ENCODE measurements at places on chromosomes 11 and 22.
A peak's percentile ranks its signal among the peaks of the same experiment; 100 is the strongest.

- DNase-seq = peak; percentile 45
Observed at GRCh38 chr22:43883012-43883661, 8.7 kb downstream of the PNPLA5 start.

- DNase-seq = peak; percentile 4
Observed at GRCh38 chr22:41380993-41381328, 781 bp upstream of the TEF start.

- DNase-seq = no peak
Observed at GRCh38 chr11:22467741-22468140, 129.6 kb downstream of the SLC17A6 start.

- no peak for DNase-seq
Observed at GRCh38 chr11:119643212-119643875, 85.7 kb downstream of the NECTIN1 start.

DNA sequence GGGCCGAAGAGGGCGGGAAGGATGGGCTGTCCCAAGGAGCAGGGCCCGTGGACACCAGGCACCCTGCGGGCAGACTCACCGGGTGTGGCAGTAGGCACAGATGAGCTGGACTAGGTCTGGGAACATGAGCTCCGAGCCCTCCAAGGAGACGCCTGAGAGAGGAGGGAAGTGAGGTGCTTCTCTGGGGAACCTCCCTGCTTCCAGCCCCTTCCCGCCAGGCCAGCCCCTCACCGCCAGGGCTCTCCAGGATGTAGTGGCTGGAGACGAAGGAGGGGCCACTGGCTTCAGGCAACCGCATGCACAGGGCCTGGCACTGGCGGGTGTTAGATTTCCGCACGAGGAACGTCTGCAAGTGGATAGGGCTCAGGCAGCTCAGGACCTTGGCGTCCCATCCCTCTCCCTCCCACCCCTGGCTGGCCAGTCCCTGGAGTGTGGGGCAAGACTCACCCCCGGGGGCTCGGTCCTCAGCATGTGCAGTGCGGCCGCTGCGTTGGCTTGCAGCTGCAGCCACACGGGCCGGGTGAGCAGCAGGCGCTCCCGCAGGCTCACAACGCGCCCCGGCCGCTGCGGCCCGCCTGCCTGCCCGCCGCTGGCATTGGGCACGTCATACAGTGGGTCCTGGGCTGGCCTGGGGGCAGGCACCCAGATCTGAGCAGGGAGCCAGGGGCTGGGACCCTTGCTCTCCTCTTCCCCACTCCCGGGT, 552 bp downstream of the RIN1 start:
- DNase-seq = no peak

- DNase-seq = peak; percentile 23
Observed at GRCh38 chr11:129881570-129882170, 13.7 kb downstream of the NFRKB start.

- no peak for DNase-seq
Observed at GRCh38 chr11:73160005-73160760, 18.1 kb upstream of the FCHSD2 start.

- DNase-seq = no peak
Observed at GRCh38 chr11:78828676-78829075, 254.0 kb upstream of the NARS2 start.

GRCh38 chr11:116637766-116638165, 135.0 kb downstream of the BUD13 start:
- no peak for DNase-seq

- DNase-seq = no peak
Observed at GRCh38 chr11:125871391-125872137, 15.9 kb upstream of the HYLS1 start.

GRCh38 chr11:130177782-130178181, 18.2 kb downstream of the ST14 start:
- no peak for DNase-seq

GRCh38 chr11:64637334-64638017, 46.5 kb downstream of the SLC22A12 start:
- no peak for DNase-seq

- DNase-seq = no peak
Observed at GRCh38 chr11:10864688-10865087, 6.8 kb upstream of the ZBED5 start.

DNA sequence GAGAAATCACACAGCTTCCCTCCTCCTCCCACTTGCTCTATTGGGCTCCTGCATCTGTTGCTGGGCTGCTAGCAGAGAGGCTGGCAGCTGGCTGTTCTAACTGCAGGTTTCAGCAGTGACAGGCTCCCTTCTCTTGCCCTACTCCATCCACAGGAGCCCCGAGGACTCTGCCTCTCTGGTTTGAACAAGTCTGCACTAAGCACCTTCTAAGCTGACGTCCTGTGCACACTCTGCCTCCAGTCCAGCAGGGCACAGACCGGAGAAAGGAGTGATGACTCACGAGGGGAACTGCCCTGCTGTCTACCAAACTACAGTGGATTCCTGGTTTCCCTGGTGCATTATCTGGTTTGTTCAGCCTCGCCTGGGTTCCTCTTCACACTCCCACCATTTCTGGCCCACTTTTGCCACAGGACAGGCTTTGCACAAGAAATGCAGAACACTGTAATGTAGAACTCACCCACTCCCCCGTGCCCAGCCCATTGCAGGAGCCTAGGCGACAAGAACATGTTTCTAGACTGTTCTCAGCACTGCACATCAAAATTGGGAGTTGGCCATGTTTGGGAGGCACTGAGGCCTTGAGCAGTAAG, 26.0 kb downstream of the IL10RA start:
- DNase-seq = peak; percentile 62

DNA sequence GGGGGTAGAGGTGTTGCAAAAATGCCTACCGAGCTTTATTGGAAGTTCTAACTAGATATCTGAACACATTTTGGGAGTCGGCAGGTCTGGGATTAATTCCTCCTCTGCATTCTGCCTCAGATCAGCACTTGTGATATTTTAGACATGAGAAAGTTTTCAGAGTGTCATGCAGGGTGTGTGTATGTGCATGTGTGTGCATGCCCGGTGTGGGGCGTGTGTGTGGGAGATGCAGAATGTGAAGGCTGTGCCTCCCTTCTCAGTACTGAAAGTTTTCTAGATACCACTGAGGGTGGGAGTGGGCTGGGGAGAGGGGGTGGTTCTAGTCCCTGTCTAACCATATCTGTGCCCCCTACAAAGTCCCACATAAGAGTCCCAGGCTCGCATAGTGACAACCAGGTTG, 180.0 kb upstream of the NTM start:
- DNase-seq = no peak

- no peak for DNase-seq
Observed at GRCh38 chr22:31952094-31952401, 7.7 kb downstream of the YWHAH start.

DNA sequence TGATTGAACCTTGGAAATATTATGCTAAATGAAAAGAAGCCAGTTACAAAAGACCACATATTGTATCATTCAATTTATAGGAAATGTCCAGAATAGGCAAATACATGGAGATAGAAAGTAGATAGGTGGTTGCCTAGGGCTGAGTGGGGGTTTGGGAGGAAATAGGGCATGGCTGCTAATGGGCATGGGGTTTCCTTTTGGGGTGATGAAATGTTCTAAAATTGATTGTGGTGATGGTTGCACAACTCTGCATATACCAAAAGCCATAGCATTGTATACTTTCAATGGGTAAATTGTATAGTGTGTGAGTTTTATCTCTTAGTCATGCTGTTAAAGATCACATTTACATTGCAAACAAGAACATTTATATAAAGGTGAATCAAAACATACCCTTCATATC, 48.7 kb downstream of the LDLRAD3 start:
- DNase-seq = no peak

DNA sequence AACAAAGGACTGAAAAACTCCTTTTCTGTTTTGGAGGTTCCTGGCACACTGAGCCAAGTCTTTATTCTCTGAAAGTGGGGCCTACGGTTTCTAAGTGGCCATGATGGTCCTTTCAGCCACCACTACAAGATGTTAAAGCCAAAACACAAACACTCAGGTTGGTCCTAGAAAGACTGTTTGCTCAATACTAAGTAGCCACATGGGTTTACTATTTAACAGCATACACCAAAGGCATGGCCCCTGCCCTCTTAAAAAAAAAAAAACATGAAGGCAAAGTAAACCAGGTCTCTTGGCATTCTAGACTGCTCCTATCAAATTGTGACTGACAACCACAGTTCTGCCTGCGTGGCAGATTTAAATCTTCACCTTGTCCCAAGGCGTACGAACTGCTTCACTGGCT, 123.6 kb upstream of the BID start:
- DNase-seq = no peak

GRCh38 chr11:109155291-109155690, 266.7 kb upstream of the C11orf87 start:
- DNase-seq = no peak

DNA sequence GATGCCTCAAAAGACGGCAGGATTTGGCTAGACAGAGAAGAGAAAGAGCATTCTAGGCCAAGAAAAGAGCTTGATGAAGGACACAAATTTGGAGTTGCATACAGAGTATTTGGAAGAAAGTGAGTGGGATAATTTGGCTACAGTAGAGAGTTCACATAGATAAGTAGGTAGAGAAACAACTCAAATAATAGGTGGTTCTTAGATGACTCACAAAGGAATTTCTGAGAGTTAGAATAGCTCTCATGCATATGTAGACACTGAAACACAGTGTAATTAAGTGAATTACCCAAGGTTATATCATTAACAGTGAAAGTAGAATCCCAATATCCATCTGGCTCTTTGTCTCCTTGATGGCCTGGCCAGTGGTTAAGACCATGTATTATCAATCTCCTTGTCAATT, 228.6 kb upstream of the DDI1 start:
- no peak for DNase-seq

DNA sequence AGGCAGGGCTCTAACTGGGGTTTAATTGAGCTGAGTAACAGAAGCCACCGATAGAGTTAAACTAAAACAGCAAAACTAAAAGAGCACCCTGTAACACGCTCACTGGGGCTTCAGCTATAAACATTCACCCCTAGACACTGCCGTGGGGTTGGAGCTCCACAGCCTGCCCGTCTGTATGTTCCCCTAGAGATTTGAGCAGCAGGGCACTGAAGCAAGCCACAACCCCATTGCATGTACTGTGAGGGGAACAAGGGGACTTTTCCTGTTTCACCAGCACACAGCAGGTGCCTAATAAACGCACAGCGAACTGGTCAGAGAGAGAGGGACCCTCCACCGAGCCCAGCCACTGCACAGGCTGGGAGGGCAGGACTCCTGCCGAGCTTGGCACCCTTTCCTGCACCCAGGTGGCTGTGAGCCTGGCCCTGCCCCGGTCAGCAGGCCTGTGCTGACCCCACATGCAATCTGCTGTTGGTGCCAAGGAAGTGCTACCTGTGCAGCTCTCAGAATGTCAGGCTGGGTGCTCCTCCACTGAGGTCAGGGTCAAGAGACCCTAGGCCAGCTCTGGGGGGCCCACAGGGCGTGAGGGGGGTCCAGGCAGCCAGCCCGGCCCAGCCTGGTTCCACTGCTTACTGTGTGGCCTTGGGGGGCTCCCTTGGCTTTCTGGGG, 31.9 kb downstream of the RTN4R start:
- DNase-seq = no peak

GRCh38 chr22:46633334-46633890, 13.2 kb downstream of the GRAMD4 start:
- DNase-seq = no peak
